ENCODE measurements at places on chromosomes 13 and 19.

DNA sequence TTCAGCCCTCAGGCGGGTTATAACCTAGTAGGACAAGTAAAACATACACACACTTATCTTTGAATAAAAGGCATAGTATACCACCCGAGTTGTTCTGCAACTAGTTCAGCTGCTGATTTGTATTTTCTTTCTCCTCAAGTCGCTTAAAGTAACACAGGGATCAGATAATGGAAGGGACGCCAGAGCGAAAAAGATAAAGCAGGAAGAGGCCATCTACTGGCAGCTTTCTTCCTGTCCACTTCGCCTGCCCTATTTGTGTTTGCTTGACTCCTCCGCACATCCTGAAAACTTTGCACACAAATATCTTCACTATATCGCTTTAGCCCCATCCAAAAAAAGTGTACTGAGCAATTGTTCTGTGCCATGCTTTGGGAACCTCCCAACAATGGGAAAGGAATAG, 238.0 kb upstream of the SOX21 start:
- no peak for DNase-seq

GRCh38 chr13:89227356-89227755, 1556.2 kb downstream of the SLITRK5 start:
- DNase-seq: no peak

- DNase-seq: no peak
Observed at GRCh38 chr19:46481223-46481848, 10.0 kb upstream of the PNMA8A start.

DNA sequence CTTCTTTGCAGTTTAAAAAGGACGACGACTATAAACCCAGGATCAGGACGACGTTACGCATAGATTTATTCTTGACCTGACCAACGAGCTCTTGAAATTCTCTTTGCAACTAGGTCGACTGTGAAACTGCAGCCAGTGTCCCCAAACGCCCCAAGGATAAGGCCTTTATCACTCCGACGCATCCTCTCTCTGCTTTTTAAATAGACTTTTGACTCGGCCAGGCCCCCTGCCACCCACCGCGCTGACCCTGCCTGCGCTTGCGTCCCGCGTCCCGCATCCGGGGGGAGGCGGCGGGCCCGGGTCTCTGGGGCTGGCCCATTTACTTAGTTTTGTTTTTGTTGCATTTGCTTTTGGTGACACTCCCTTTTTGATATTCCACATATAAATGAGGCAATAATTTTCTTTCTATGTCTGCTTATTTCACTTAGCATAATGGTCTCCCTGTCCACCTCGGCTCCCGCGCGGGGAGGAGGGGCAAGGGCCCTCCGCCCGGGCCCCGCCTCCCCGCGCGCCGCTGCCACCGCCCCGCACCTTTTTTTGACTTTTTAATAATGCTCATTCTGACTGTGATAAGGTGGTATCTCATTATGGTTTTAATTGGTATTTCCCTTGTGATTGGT, 17.4 kb downstream of the RB1 start:
- no peak for DNase-seq

GRCh38 chr19:5627395-5627904, 4.6 kb downstream of the SAFB start:
- DNase-seq: no peak

All from activated naive CD8-positive, alpha-beta T cell treated with anti-CD3 and anti-CD28 coated beads, Interleukin-2, amount 10 ng/mL, durations not matched to agents 7 days and 5 days (primary cell).